ENCODE measurements at places on chromosomes 4 and X. TPM values are rescaled to one million over a fixed set of nuclear protein-coding genes. Genes with fewer than 3 reads are reported as not detected.

DNA sequence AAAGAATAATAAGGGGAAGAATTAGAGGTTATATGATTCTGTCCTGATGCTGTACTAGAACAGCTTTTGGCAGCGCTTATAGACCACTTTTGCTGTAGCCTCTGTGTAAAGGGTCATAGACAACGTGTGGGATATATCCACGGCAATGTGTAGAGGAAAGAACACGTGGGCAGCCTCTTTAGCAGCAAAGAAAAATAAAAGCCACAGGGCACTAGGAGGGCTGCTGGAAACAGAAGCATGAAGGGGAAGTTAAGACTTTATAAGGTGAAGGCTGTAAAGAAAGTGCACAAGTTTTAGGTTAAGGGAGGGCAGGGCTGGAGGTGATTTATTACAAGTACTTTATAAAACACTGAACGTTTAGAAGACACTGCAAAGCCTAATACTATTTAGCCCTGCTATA, 20.1 kb upstream of the PHEX start:
- no peaks in the 10 kb centered on the region for H3K4me1 ChIP-seq
- H3K4me3 ChIP-seq = no peak overlapping the region
- no peak overlapping the region for H3K27ac ChIP-seq
- no peaks in the 10 kb centered on the region for H3K27me3 ChIP-seq
- no peak for DNase-seq
- H3K36me3 ChIP-seq = no peaks in the 10 kb centered on the region

The FGF13 gene
- not detected for total RNA-seq

DNA sequence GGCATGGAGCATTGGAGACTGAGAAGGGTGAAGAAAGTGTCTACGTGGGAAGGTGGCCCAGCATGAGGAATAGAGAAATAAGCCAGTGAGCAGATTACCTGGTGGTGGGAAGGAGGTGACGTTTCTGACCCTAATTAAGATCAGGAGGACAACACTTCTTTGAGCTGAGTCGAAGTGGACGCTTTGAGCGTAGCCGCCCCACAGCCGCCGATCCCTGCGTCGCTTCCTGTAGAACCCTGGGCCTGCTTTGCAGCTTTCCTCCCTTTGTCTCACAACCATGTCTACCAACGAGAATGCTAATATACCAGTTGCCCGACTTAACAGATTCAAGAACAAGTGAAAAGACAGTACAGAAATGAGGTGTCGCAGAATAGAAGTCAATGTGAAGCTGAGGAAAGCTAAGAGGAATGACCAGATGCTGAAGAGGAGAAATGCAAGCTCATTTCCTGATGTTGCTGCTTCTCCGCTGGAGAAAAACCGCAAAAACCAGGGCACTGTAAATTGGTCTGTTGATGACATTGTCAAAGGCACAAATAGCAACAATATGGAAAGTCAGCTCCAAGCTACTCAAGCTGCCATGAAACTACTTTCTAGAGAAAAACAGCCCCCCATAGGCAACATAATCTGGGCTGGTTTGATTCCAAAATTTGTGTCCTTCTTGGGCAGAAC, 6.4 kb upstream of the ANTXR2 start:
- H3K4me1 ChIP-seq = no peaks in the 10 kb centered on the region
- no peaks in the 10 kb centered on the region for H3K27me3 ChIP-seq
- no peak overlapping the region for H3K27ac ChIP-seq
- DNase-seq = no peak
- H3K4me3 ChIP-seq = no peak overlapping the region
- no peaks in the 10 kb centered on the region for H3K36me3 ChIP-seq

DNA sequence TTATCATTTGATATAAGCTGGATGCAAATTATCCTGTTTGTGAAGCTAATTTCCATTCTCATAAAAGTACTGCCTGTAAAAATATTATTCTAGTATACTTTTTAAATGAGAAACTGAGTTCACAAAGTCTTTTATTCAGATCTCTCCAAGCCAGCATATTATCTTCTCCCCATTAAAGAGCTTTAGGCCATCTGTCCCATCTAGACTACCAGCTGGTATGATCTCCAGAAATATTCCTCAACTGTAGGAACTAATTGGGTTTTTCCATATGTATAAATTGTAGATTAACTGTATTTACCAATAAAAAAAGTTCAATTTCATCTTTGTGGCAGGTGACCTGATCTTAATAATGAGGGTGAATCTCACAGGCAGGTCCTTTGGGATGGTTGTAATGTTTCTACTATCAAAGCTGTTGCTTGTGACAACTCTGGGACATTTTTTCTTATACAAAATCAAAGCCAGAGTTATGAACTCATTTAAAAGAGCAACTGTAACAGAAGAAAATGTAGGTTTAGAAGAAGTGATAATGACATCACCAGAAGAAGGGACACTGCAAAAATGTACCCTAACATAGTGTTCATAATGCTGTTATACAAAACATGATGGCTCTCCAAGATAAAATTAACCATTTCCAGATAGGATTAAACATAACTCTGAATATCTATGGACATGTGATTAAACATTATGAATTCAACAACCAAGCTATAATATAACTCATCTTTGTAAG, 132.8 kb downstream of the KCNIP4 start:
- DNase-seq = no peak
- no peaks in the 10 kb centered on the region for H3K36me3 ChIP-seq
- no peaks in the 10 kb centered on the region for H3K27me3 ChIP-seq
- no peak overlapping the region for H3K4me3 ChIP-seq

DNA sequence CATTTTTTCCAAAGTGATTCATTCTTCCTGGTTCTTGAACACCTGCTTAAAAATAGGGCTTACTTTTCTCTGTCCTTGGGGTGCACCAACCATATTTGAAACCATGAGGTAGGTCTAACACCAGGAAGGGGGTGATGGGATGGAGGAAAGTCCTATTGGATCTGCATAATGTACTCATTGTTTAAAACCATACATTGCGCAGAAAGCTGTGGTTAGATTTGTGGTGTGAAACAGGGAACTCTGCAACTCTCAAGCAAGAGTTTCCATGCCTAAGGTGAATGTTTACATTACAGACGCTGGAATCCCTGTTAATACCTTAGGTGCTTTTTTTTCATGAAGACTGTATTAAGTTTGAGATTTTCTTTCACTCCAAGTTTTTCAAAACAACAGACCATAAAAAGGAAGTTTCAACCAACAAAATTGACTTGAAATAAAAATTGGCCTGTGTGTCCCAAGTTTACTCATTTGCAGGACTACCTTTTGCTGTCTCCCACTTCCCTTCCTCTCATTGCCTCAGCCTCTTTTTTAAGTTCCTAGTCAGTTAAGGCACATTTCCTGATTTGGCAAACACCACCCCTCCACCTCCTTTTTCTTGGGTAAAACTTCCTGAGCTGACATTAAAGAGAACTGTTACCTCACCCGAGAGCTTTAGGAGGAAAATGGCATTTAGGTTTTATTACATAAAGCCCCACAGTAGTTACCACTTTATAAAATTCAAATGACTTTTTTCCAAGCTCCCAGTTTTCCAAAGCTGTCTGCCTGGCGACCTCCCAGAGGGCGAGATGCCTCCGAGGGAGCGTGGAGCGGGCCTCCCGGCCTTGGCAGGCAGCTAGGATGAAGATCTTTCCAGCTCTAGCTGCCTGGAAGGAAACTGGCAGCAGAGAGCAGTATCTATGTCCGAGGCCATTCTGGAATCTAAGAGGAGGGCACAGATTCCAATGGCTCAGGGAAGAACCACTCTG, 47.9 kb upstream of the RBPJ start:
- no peaks in the 10 kb centered on the region for H3K36me3 ChIP-seq
- no peak overlapping the region for H3K27ac ChIP-seq
- H3K27me3 ChIP-seq = no peaks in the 10 kb centered on the region
- peaks cover 6% of the 10 kb centered on the region for H3K4me1 ChIP-seq
- no peak for DNase-seq

- no peaks in the 10 kb centered on the region for H3K27me3 ChIP-seq
- no peaks in the 10 kb centered on the region for H3K36me3 ChIP-seq
- DNase-seq = no peak
Observed at GRCh38 chr4:185235843-185236503, 26.6 kb downstream of the SNX25 start.

Data from natural killer cell (primary cell).